Stimulated activated CD8-positive, alpha-beta memory T cell treated with anti-CD3 and anti-CD28 coated beads, Interleukin-2, amount 100 ng/mL, for 48 hours (primary cell): ENCODE measurements at places on chromosomes 5 and 9.

GRCh38 chr5:11922394-11922793 lies 18.1 kb upstream of the CTNND2 start:
- DNase-seq = no peak

DNA sequence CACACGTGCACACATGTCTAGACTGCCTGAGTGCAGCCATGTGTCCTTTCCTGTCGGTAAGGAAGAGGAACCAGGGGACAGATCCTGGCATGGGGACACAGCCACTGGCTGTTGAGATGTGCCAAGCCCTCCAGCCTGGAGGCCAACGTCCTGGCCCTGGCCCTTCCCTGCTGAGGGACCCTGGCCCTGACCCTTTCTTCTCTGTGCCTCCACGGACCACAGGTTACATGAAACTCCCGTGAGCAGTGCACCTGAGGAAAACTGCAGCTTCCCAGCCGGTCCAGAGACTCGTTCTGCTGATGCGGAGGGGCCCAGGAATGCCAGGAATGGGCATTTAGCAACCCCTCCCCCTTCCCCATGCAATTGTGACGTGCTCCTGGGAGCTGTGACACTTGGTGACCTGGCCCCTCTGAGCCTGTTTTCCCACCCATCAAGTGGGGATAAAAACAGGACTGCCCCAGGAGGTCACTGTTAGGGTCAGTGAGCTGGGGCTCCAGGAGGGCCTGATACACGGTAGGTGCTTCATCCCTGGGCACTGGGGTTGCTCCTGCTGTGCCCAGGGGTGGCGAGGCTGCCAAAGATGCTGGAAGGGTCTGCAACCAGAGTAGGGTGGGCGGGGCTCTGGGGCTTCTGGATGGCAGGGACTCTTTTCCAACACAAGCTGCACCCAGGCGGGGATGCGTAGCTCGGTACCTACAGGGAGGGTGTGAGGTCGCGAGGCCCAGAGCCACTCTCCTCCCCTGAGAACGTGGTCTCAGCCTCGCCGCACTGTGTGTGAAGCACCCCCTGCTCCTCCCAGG lies 151.5 kb downstream of the C9orf50 start:
- no peak for DNase-seq

DNA sequence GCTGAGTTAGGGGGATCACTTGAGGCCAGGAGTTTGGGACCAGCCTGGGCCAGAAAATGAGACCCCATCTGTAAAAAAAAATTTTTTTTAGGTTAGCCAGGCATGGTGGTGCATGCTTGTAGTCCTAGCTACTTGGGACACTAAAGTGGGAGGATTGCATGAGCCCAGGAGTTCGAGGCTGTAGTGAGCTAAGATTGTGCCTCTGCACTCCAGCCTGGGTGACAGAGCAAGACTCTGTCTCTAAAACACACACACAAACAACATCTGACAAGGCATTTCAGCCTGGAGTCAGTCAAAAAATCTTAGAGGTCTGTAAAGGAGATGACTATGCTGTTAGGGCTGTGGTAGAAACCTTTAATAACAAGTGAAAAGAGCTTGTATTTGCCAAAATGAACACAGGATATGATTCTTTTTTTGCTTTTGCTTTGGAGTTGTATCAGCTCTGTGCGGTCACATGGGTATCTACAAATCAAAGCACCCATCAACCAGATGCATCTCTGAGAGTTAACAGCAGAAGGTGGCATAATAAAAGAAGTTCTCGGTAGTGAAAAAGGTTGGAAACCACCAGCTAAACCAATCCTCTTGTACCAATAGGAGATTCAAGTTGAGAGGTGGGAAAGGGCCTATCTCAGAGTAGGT lies 3.6 kb upstream of the PSMD5 start:
- DNase-seq = no peak

GRCh38 chr5:80834710-80835109 lies 125.5 kb upstream of the RASGRF2 start:
- DNase-seq = no peak

DNA sequence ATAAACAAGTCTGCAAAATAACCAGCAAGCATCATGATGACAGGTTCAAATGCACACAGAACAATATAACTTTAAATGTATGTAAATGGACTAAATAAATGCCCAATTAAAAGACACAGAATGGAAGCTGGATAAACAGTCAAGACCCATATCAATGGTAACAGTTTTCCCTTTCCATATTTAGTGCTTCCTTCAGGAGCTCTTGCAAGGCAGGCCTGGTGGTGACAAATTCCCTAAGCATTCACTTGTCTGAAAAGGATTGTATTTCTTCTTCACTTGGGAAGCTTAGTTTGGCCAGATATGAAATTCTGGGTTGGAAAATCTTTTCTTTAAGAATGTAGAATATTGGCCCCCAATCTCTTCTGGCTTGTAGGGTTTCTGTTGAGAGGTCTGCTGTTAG lies 120.2 kb upstream of the RASA1 start:
- DNase-seq = no peak

- no peak for DNase-seq
Observed at GRCh38 chr5:92909602-92909962, 671.4 kb downstream of the NR2F1-AS1 start.
